Right ventricle myocardium superior (tissue), 1 donor: ENCODE measurements at places on chromosomes 3 and 15. TPM values are rescaled to one million over a fixed set of nuclear protein-coding genes. Genes with fewer than 3 reads are reported as not detected.
A peak's percentile ranks its signal among the peaks of the same experiment; 100 is the strongest.

GRCh38 chr15:34700891-34701427, 53.8 kb downstream of the GJD2 start:
- no peak for DNase-seq

DNA sequence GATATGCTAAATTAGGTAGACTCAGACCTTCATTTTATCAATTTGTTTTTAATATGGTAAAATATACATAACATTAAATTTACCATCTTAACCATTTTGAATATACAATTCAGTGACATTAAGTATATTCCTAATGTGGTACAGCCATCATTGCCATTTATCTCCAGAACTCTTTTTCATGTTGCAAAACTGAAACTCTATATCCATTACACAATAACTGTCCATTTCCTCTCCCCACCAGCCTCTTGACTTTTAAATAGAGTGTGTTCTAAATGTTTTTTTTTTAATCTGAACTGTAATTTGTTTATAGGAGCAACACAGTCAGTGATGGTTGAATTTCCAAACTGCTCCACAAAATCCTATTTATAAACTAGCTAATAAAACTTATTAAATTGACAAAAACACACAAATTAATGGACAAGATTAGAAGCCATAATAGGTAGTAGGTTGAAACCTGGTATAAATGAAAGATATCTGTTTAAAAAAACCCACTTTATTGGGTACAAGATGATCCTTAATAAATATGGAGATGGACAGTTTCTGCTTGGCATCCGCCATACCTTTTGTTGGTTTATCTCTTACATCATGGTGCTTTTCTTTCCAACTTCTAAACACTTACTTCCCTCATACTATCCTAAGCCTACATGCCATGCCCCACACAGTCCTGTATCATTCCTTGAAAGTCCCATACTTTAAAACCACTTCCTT, 142.4 kb downstream of the ZPLD1 start:
- DNase-seq: no peak

DNA sequence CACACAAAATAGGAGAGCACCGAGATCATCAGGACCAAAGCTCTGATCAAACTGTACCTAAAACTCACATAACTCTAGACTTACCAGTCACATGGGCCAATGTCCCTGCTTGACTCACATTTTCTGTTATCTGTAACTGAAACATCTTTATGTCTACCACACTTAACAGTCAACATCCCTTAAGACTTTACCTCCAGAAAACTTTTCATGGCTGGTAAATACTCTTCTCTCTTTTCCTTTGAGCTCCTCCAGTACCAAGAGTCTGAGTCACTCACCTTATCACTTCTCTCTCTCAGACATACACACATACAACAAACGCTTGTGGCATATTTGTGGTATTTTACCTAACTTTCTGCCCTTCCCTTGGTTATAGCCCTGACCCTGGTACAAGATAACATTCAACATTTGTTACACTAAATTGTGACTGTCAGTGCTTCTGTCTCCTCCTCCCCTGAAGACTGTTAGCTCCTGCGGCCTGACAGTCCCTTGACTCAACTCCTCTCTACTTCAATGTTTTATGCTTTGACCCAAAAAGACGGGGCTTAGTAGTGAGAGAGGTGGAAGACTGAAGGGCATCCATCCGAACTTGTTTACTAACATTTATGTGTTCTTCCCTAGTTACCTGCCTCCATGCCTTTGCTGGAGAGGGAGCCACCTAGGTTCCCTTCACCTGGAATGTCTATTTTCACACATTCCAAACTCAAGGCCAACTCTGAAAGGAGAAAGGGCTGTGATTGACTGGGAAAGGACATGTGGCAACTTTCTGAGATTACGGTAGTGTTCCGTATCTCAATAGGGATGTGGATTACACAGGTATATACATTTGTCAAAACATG, 3.7 kb upstream of the EFHB start:
- DNase-seq: no peak

- peak; percentile 86 for DNase-seq
These were observed 8.4 kb downstream of the NBEAL2 start for GRCh38 chr3:46987743-46988401.

DNA sequence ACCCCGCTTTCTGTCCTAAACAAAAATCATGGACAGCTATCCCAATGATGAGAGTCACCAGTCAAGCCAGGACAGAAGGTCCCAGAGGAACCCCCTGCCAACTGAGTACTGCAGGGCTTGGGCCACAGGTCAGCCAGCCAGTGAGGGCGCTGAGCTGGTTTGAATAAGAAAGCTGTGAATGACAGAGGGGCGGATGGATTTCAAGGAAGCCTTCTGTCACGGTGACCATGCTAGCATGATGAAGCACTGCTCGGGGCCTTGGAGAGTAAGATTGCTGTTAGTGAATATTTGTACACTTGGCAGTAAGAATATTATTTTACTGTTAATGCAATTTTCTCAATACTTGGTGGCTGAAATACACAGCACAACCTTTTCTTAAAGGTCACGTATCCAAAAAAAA, 734.0 kb upstream of the NR2F2 start:
- no peak for DNase-seq

- no peak for DNase-seq
These were observed 291.7 kb upstream of the ROPN1 start for GRCh38 chr3:124283652-124284023.

GRCh38 chr15:42284551-42284950, 11.3 kb upstream of the TMEM87A start:
- no peak for DNase-seq

DNA sequence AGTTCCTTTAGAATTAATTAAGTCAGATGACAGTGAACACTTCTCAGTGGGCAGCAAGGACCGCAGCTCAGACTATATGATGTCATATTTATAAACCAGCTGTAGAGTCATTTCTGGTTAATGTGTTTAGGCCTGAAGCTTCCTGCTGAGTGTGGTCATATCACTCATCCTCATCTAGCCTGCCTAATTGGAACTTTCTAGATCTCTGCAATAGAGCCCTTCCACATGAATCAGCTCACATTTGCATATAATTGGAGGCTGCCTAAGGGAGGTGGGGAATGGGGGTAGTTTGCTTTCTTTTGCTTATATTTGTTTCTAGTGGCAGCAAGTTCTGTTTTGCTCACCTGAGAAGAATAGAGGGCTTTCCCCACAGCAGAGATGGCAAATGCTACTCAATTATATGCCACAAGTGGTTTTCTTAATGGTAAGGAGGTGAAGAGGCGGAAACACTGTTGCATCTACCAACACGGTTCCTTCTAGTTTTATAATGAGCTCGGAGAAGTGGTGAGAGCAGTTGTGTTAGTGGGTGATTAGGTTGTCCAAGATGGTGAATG, 148.1 kb downstream of the KLHL25 start:
- DNase-seq: no peak

- DNase-seq: no peak
These were observed 222.8 kb upstream of the IL12A start for GRCh38 chr3:159765860-159766294.

The OXSR1 gene
- 24.0 TPM for total RNA-seq

DNA sequence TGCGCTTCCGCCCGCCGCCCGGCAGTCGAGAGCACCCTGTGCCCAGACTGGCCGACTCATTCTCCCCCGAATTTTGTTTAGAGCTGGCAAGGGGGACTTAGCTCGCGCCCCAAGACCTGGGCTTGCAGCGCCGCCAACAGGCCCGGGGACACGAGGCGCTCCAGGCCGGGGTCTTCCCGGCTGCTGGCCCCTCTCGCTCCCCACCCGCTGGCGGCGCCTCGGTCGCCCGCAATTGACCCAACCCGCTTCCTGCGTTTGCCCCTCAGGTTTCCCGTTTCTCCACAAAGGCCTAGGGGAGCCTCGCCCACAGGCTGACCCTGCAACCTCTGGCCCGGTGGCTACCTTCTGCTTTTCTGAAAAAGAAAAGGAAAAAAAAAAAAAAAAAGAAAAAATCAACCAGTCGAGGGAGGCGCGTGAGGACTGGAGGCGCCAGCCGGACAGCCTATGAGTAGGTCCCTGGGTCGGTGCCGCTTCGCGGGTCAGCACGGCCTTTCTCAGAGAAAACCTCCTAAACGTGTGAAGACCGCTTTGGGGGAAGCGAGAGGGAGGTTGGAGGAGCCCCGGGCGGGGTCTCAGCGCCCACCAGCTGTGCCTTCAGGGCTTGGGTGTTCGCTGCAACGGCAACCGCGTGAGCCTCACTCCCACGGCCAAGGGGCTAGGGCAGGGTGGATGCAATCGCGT, 7.2 kb downstream of the FOXL2 start:
- DNase-seq: no peak

- no peak for DNase-seq
These were observed 221.2 kb downstream of the TUSC7 start for GRCh38 chr3:116930786-116931185.

GRCh38 chr3:4729061-4729973, 236.2 kb downstream of the ITPR1 start:
- no peak for DNase-seq

The NOX5 gene
- not detected for total RNA-seq

The BFSP2 gene
- not detected for total RNA-seq

The AQP9 gene
- 1.5 TPM for total RNA-seq

DNA sequence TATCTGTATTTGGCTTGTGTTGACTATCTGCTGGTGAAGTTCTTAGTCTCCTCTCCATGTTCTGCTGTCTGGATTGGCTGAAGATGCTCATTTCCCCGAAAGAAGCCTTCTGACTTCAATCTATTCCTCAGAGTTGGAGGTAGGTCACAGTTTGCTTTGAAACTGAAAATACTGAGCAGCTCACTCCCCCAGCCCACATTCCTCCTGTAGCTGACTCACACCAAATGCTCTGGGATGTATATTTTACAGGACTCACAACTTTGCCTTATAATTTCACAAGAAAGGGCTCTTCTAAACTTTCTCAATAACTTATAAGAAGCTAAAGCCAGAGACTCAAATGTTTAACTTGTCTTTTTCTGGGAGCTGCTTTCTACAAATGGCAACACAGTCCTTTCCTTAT, 36.3 kb upstream of the SNX4 start:
- no peak for DNase-seq

GRCh38 chr3:182235504-182235903, 523.8 kb downstream of the SOX2 start:
- DNase-seq: no peak

- peak; percentile 95 for DNase-seq
These were observed at the start of gene HDDC3 for GRCh38 chr15:90931828-90932659. TSS of gene HDDC3 (minus strand) at chr15:90932549. CDS start at chr15:90932540, 9 bp downstream.

- peak; percentile 41 for DNase-seq
These were observed 795.4 kb upstream of the SEMA6D start for GRCh38 chr15:46921891-46922290.

- no peak for DNase-seq
These were observed 40.5 kb upstream of the GYG1 start for GRCh38 chr3:148950806-148951205.

The FYTTD1 gene
- 66.9 TPM for total RNA-seq

GRCh38 chr15:69288531-69289341, 10.0 kb upstream of the PAQR5 start:
- no peak for DNase-seq

The CLDN11 gene
- 2.6 TPM for total RNA-seq

The TRAT1 gene
- total RNA-seq: not detected

DNA sequence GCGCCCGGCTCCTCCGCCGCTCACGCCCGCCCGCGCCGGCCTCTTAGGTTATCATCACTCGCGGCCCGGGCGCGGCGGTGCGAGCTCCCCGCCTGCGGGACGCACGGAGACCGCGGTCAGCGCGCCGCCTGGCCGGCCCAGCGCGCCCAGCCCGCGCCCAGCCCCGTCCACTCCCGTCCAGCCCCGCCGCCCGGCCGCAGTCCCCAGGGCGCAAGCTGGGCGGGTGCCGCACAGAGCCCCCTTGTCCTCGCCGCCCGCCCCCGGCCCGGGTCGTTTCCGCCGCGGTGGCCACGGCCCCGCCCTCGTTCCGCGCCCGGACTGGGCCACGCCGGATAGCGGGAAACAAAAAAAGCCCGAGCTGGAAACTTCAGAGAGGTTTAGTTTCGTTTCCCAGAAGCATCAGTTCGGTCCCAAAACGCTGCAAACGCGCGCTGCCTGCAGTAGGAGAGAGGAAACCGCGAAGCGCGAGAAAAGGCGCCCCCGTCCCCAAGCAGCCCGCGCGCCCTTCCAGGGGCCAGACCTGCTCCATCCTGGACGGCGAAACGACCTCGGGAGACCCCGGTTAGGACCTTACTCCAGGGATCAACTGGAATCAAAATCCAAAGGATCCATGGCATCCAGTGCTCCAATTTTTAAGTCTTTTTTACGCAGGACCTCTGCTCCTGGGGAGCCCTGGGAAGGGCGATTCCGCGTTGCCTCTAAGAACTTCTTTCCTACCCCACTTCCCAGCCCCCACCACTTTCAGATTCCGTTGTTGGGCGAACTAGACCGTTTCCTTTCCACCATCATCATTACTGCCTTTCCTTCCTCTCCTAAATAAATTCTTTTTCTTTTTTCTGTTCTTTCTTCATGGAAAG, at the start of gene ATP10A:
Gene ATP10A, minus strand, starts transcription at position 217 of the 857 bp plus-strand sequence. CDS start 231 bp downstream, outside the sequence.
- DNase-seq: no peak

GRCh38 chr15:60546744-60547143, 67.8 kb upstream of the ICE2 start:
- DNase-seq: no peak

DNA sequence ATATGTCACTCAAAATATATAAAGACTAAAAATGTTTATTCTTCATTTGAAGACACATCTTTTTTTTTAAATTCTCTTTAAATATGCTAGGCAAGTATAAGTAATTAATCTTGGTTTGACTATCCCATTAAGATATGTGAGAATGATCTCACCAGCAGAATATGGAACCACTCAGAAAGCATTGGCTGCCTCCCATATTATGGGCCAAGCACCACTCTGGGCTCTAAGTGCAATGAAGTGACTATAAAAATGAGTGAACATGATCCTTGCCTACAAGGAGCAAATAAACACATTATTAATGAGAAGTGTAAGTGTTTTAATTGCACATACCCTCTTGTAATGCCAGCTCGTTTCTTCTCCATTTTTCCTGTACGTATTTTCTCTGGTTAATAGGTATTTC, 328.5 kb downstream of the NAALADL2 start:
- no peak for DNase-seq

DNA sequence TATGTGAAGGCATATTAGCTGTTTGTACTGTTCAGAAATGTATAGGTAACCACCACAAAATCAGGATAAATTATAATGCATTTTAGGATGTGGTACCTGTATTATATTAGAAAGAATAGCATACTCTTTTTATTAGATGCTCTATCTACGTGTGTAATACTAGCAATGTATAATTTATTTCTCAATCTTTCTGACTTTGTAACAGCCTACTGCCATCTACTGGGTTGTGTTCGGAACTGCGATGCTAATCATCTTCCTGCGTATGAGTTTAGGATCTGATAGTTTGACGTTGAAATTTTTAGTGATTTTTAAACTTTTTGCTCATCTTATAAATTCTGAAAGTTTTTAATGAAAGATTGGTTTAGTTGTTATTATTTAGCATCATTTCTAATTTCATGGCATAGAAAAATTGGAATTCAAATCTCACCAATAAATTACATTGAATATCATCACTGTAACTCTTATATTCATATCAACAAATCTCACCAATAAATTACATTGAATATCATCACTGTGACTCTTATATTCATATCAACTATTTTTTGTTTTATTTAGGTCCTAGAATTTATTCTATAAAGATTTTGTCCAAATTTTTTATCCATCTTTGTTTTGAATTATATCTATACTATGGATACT, 322.7 kb upstream of the ZNF717 start:
- DNase-seq: no peak

The TIMP4 gene
- total RNA-seq: 17.4 TPM

The CDHR4 gene
- not detected for total RNA-seq
